ENCODE measurements at places on chromosomes 13 and 19.

GRCh38 chr19:30888937-30889336, 460.3 kb downstream of the TSHZ3 start:
- DNase-seq, result no peak

DNA sequence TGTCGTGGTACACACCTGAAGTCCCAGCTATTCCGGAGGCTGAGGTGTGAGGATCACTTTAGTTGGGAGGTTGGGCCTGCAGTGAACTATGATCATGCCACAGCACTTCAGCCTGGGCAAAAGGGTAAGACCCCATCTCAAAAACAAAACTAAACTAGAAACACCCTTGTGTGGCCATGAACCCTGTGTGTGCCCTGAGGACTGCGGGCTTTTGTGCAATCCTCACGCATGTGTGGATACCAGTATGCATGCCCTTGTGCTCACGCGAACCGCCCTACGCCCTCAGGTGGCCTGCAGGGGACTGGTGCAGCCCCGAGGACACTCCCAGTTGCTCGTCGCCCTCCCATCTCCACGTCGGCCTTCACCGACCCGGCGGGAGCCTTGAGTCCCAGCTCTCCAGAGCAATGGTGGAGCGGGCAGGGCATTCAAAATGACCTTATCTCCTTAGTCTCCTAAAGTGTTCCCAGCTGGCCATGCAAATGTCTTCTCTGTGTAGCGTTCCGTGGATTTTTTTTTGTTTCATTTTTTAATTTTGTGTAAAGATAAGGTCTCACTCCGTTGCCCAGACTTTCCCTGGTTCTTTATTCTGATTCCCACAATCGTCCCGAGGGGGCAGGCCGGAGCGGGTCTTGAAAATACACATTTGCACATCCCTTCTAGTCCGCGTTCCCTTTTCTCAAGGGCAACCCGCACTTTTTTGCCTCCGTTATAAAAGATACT, 868 bp upstream of the EGLN2 start:
- peak; percentile 39 for DNase-seq

DNA sequence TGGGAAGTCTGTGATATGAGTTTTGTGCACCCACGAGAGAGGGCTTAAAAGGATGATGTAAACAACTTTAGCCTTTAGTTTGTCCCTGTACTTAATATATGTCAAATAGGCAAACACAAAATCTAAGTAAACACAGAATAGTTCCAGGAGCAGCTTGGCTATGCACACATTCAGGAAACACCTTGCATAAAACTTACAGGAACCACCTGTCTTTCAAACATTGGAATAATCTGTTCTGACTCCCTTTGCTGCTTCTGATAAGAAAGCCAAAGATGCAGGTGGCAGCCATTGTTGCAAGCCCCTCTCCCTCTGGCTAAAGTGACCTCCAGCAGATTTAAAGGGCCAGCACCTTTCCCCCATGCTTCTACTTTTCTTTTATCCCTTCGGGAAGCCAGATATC, 4.7 kb downstream of the EEF1AKMT1 start:
- DNase-seq, result no peak

DNA sequence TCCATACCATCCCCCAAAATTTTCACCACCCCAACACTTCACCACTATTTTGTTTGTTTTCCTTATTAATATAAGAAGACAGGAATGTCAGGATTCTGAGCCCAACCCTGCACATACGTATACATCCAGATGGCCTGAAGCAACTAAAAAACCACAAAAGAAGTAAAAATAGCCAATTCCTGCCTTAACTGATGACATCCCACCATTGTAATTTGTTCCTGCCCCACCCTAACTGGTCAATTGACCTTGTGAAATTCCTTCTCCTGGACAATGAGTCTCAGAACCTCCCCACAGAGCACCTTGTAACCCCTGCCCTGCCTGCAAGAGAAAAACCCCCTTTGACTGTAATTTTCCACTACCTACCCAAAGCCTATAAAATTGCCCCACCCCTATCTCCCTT, 132.5 kb downstream of the ZNF675 start:
- no peak for DNase-seq

- no peak for DNase-seq
Measured at GRCh38 chr13:51760592-51760991, 43.4 kb downstream of the DHRS12 start.

DNA sequence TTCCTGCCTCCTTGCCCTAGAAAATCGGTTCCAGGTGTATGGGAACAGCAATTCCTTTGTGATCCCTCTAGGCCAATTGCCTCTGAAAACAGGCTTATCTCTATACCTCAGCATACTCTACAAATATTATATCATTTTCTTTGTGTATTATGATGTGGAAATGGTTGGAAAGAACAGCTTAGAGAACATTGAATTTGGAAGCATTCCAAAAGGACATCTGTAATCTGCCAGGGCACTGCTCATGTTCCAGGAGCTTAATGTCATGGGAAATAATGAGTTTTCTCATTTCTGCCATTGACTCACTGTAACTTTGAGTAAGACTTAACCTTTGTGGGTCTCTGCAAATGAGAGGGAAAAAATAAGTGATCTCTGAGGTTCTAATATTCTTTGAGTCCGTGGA, 147.3 kb downstream of the UFM1 start:
- DNase-seq, result peak; percentile 5

DNA sequence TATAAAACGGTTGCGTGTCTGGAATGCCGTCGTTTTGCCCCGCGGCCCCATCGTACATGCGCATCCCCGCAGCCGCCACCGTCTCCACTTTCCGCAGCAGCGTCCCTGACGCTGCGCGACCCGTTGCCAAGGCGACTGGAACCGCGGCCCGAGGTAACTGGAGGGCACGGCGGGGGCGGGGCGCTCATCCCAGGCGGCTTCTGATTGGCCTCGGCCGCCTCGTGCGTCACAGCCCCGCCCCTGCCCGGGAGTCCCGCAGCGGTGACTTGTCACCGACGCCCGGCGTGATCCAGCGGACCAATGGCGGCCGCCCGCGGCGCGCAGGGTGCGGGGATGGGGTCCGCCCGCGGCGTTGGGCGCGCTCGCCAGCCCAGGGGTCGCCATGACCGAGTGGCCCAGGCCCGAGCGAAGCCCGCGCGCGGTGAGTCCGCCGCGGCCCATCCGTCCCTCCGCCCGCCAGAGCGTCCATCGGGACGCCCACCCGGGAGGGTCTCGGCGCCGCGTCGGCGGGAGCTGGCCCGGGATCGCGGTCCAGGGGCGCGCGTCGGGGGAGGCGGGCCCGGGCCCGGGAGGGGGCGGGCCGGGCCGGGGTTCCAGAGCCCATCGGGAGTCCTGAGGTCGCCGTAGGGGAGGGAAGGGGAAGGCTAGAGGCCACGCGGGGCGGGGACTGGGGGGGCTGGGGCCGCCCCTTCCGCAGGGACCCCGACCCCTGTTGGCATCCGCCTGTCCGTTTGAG, at the start of gene ZSCAN1:
TSS of gene ZSCAN1 (plus strand) at position 285 of the 736 bp plus-strand sequence. CDS start 3,812 bp downstream, outside the sequence.
- DNase-seq, result peak; percentile 52

DNA sequence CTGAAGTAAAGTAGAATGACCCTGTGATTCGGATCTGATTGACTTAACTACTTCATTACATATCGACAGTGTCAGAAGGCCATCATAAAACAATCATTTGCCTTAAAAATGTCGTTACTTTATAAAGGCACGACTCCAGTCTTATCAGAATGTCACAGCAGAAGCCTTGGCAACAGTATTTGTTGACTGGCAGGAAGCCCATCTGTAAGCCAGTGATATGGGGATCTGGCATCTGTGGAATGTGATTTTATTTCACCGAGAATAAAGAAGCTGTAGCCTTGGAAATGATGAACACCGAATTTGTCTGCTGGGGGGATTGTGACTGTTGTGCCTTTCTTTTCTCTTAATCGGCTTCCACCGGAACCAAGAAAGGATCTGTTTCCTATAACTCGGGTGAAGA, 362.5 kb downstream of the TDRD3 start:
- peak; percentile 3 for DNase-seq

DNA sequence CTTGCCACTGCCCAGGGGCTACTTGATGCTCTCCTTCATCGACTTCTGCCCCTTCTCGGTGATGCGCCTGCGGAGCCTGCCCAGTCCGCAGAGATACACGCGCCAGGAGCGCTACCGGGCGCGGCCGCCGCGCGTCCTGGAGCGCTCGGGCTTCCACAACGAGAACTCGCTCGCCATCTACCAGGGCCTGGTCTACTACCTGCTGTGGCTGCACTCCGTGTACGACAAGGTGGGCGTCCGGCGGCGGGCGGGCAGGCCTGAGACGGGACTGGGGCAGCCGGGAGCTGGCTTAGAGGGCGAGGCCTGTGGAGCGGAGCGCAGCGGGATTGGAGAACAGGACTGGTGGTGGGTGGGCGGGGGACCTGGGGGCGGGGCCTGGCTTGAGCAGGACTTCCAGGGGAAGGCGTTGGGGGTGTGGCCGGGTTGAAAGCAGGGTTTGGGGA, 12.7 kb upstream of the PSMD8 start:
- peak; percentile 84 for DNase-seq

DNA sequence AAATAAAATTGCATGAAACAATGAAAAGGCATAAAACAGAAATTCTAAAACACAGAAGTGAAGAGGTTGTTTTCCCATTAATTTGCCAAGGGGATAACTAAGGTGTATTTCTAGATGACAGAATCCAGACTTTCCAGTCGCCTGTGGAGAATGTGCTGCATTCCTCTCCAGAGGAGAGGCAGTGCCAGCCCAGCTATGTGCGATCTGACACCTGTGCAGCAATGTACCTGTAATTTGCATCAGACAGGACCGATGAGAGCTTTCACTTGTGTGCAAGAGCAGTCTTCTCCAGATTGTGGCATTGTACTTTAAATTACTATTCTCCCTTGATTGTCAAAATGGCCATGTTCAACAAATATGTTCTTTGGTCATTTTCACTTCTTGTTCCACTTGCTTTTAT, 1037.9 kb downstream of the EFNB2 start:
- no peak for DNase-seq

DNA sequence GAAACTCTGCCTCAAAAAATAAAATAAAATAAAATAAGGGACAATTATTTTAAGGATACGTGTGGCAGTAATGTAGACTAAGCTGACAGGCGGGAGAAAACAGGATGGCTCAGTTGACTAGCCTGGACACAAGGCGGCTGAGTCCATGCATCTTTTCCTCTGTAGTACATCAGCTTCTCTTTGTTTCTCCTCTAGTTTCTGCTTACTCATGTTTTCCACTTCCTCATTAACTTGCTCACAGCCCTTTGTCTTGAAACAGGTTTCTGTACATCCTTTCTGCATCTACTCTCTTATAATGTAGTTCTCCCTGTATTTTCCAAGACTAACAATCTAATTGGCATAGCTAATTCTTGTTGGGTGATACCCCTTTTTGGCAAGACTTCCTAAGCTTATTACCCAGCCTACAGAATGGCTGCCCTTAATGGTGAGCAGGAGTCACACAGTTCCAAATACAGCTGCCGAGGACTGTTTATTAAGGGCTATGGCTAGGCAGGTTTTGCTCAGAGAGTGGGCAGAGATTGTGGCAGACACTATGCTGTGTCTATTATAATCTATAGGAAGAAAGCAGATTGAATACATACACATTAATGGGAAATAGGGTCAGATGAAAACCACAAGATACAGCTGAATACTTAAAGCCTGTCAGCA, 58.7 kb upstream of the KLF5 start:
- peak; percentile 64 for DNase-seq

GRCh38 chr13:79778741-79779460, 297.9 kb downstream of the NDFIP2 start:
- DNase-seq, result no peak

DNA sequence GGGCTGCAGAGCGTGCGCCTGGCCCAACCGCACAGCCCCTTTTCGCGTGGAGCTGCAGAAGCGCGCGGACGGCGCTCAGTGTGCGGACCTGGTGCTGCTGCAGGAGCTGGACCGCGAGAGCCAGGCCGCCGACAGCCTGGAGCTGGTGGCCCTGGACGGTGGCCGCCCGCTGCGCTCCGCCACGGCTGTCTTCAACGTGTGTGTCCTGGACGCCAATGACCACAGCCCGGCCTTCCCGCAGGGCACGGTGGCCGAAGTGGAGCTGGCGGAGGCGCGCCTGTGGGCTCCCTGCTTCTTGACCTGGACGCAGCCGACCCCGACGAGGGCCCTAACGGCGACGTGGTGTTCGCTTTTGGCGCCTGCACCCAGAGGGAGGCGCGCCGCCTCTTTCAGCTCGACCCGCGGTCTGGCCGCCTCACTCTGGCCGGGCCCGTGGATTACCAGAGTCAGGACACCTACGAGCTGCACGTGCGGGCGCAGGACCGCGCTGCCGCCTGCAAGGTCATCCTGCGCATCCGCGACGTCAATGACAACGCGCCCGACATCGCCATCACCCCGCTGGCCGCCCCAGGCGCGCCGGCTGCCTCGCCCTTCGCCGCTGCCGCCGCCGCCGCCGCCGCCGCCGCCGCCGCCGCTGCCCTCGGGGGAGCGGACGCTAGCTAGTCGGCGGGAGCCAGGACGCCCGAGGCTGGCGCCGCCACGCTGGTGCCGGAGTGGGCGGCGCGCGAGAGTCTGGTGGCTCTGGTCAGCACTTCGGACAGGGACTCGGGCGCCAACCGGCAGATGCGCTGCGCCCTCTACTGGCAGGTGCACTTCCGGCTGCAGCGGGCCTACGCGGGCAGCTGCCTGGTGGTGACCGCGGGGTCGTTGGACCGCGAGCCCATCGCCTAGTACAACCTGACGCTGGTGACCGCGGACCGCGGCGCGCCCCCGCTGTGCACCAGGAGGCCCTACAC, 172.2 kb downstream of the OLFM4 start:
- peak; percentile 4 for DNase-seq

DNA sequence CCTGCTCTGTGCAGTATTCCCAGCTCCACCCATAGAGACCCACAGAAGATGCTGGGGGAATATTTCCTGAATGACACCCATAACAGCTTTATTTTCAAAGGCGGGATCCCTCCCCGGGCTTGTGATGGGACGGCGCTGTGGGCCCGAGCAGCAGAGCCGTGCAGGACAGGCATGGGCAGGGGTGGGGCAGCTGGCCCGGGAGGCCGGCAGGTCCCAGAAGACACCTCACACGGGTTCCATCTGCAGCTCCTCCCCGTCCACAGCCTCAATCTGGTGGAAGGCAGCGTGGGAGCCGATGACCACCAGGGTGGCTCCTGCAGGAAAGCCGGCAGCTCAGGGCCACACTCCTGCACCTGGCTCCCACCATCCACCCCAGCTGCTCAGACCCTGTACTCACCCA, 2.5 kb downstream of the RABAC1 start:
- no peak for DNase-seq

DNA sequence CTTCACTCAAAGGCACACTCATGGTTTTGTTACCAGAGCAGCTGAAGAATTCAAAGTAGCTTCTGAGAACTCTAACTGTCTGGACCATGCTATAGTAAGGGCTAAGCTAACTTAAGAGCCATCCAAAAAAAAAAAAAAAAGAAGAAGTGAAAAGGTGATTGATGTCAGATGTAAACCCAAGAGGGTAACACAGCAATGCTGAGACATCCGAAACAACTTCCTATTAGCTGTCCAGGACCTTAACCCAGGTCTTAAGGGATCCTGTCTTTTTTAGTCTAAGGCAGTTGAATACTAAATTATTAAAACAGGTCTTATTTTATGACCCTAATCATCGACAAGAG, 11.2 kb upstream of the RAB20 start:
- DNase-seq, result no peak

- no peak for DNase-seq
Measured at GRCh38 chr13:103443604-103444003, 377.4 kb upstream of the SLC10A2 start.

DNA sequence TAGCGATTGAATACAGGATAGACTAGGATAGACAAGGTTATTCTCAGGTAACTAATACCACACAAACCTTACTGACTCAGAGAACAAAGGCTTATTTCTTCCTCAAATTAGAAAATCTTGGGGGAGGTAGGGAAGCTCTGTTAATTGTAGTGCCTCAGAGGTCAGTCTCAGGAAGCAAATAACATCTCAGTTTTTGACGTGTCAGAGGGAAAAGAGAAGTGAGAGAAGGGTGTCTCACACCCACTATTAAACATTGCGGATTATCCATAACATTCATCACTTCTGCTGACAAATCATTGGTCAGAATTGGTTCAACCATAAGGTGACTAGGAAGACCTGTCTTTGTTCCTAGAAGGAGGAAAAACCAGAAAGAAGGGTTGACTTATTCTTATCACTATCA, 579.4 kb upstream of the MIR17HG start:
- DNase-seq, result no peak
